NCI-H748 treated with DMSO at 0.1 percent for 48 hours (cell line): ENCODE measurements at places on chromosomes 3 and 15.
A peak's percentile ranks its signal among the peaks of the same experiment; 100 is the strongest.

DNA sequence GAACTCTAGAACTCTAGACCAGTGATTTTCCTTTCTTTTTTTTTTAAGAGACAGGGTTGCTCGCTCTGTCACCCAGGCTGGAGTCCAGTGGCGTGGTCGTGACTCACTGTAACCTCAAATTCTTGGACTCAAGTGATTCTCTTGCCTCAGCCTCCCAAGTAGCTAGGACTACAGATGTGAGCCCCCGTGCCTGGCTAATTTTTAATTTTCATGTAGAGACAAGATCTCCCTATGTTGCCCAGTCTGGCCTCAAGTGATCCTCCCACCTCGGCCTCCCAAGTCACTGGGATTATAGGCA, 359.6 kb downstream of the SHQ1 start:
- DNase-seq = no peak

- DNase-seq = peak; percentile 13
Measured at GRCh38 chr3:70982700-70983140, 600.8 kb downstream of the FOXP1 start.

GRCh38 chr3:175851541-175851940, 992.4 kb downstream of the NAALADL2 start:
- no peak for DNase-seq

DNA sequence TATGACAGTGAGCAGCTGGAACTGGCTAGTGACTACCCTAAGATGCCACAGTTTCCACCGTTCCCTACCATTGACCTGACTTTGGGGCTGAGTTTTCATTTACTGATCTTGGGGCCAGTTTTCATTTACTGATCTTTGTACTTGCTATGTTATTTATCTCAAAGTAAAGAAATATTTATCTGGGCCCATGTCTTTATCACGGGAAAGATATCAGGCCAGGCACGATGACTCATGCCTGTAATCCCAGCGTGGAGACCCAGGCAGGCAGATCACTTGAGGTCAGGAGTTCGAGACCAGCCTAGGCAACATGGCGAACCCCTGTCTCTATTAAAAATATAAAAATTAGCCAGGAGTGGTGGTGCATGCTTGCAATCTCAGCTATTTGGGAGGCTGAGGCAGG, 83.5 kb downstream of the EOMES start:
- DNase-seq = no peak

DNA sequence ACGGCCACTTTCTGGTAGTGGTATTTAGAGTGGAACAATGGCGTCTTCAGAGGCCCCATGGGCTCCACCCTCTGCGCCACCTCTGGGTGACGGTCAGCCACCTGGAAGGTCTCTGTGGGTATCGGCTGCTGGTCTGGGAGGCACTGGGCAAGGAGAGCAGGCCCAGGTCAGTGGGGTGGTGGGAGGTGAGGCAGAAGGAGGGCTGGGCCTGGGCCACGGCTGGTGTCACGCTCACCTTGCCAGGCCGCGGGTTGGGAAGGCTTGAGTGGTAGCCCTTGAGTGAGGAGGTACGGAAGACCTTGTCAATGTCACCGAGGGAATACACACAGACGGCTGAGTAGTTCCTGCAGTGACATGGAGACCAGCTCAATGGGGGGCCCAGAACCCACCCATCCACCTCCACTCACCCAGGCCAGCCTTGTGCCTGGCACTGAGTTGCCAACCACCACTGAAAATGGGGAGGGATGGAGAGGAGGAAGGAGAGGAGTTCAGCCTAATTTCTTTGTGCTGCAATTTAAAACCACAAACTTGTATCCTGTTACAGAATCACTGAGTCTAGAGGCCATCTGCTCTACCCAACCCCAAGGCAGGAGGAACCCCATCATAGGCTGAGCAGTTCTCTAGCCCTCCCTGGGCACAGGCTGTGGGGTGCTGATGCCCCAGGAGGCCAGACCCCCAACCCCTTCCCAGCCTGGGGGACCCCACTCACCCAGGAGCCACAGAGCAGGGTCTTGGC, 19.0 kb downstream of the SEMA7A start:
- no peak for DNase-seq

GRCh38 chr3:59660376-59660775, 610.6 kb upstream of the CFAP20DC start:
- DNase-seq = peak; percentile 18

DNA sequence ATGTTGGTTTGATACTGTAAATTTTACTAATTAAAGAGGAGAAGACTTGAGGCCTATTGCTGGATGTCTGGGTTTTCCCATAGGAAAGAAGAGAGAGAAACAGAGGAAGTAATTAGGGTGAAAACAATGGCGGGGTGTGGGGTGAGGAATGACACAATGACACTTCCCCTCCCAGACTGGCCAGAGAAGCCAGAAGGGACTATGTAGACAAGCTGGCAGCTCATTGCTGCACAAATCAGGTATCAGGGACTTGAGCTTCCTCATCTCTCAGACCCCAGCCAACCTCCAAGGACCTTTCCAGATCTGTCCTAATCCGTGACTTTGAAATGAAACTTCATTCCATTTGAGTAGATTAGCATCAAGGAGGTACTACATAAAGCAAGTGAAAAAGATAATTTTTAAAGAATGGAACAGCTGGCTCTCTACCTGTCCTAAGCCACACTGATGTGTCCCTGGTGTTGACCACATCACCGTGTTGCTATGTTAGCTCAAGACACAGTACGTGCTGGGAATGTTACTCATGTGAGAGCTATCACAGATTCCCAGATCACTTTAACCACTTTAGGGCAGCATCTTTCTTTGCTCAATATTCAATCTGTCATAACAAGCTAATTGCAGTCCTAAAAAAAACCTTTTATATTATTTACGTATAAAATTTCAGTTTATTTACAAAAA, 22.2 kb downstream of the TMEM212 start:
- no peak for DNase-seq

DNA sequence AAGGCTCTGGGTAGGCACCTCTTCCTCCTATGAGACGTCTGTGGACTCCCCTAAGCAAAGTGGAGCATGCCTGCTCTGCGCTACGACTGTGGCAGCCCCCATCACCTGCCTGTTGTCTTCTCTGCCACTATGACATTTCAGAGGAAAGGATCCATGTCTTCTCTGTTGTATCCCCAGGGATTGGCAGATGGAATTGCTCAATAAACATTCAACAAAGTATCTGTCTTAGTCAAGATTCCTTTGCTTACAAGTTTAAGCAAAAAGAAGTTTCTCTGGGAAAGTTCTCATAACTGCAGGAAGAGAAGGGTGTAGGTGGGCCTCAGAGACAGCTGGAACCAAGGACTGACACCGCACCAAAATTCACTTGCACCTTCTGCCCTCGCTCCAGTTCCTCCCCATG, 34.3 kb downstream of the AMOTL2 start:
- DNase-seq = no peak

- DNase-seq = no peak
Measured at GRCh38 chr15:67150023-67150860, 84.8 kb downstream of the SMAD3 start.
